ENCODE measurements at places on chromosomes 3 and 15. TPM values are rescaled to one million over a fixed set of nuclear protein-coding genes. Genes with fewer than 3 reads are reported as not detected.

Gene FSIP1
- 0.74 TPM for total RNA-seq

DNA sequence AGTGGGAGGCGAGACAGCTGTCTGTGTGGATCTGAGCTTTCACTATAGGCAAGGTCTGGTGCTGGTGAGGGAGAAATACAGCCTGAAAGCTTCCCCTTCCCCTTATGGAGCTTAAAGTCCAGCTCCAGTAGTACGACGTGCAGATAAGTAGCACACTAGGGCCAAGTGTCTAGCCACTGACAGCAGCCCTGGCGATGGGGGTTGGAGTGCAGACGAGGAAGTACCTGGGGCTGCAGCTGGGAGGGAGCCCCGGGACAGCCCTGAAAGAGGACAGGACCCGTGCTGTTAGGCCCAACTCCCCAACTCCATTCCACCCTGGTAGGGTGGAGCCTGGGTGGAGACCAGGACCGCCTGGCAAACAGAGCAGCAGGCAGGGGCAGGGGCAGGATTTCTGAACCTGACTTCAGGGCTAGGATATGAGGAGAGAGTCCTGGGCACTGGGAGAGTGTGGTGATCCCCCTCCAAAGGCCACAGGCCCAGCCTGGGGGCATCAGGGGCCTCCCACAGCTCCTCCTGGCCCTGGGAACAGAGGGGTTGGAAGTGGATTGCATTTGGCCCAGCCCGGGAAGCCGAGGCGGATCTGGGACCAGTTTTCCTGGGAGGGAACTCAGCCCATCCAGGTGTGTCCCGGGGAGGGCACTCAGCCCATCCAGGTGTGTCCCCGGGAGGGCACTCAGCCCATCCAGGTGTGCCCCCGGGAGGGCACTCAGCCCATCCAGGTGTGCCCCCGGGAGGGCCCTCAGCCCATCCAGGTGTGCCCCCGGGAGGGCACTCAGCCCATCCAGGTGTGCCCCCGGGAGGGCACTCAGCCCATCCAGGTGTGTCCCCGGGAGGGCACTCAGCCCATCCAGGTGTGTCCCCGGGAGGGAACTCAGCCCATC, 42.8 kb downstream of the BDH1 start:
- no peaks in the 10 kb centered on the region for H3K27me3 ChIP-seq
- H3K4me3 ChIP-seq = no peak overlapping the region
- peaks cover 3% of the 10 kb centered on the region for H3K4me1 ChIP-seq
- no peak overlapping the region for H3K27ac ChIP-seq
- DNase-seq = no peak

DNA sequence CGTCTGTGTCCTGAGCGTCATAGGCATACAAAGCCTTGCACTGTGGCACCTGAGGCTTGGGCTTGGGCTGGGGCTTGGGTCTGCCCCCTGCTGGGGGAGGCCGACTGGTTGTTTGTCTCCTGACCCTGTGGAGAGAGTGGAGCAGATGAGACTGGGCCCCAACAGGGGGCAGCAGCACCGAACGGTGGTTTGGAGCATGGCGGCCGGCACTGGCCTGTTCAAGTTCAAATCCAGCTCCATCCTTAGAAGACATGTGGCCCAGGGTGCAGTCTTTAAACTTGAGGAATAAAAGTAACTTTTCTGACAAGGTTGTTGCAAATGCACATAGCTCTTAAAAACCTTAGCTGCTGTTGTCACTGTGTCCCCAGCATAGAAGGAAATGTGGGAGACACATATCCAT, 33.3 kb downstream of the CCNB2 start:
- no peak overlapping the region for H3K27ac ChIP-seq
- peaks cover 25% of the 10 kb centered on the region for H3K36me3 ChIP-seq
- no peak overlapping the region for H3K4me3 ChIP-seq
- no peaks in the 10 kb centered on the region for H3K27me3 ChIP-seq

DNA sequence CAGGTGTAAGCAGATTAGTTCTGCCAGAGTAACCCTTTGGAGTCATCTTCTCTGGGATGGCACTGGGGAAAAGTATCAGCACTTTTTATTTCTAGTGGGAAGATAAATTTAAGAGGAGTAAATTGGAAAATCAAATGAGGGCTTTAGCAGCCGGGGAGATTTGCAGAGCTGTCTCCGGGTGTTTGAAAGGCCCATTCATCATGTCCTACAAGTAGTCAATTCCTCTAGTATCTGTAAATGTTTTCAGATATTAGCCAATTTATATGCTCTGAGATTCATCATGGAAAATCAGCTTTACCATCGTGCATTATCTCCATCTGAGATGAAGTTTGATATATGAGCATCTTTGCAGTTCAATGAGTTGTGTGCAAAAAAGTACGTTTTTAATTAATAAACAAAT, 93.6 kb downstream of the CDIN1 start:
- no peaks in the 10 kb centered on the region for H3K4me1 ChIP-seq
- no peaks in the 10 kb centered on the region for H3K27me3 ChIP-seq
- H3K36me3 ChIP-seq = no peaks in the 10 kb centered on the region
- DNase-seq = no peak
- H3K27ac ChIP-seq = no peak overlapping the region

Measured in right lobe of liver (tissue), 6 donors.